ENCODE measurements at places on chromosomes 7 and 10.

GRCh38 chr10:59271160-59271559, 91.2 kb downstream of the FAM13C start:
- DNase-seq, result peak; percentile 30

DNA sequence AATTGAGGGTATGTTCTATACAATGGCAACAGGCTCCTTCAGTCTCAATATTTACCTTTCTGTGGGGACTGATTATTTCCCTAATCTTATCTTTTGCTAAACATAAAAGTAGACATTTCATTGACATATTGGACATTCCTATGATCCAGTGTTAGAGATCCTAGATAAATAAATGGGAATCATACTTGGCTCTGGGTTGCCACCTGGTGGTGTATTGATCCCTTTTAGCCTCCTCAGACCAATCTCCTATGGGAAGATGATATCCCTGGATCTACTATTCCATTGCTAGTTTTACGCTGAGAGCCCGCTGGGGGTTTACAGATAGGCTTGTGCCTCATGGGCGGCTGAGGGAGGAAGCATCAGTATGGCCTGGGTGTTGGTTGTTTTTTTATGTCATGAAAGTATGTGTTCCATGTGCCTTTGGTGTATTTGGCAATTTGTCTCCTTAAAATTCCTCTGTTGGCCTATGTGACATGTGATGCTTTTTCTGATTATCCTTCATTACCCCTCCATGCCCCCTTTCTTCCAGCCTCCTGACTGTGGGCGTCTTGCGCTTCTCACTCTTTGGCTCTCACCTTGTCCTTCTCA, 18.8 kb downstream of the CELF2 start:
- peak; percentile 51 for DNase-seq

DNA sequence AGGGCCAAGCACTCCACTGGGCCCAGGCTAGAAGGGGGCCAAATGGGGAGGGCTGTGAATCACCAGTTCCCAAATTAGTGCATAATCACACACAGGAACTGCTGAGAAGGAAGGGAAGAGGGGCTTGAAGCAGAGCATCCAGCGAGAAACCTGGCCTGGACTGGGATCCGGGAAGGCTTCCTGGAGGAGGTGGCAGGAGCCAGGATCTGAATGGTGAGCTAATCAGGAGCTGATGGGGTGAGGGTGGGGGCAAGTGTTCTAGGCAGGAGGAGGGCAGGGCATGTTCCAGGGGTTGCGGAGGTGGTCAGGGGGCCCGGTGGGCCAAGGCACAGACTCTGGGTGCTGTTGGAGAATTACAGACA, 12.6 kb downstream of the PWWP2B start:
- no peak for DNase-seq

DNA sequence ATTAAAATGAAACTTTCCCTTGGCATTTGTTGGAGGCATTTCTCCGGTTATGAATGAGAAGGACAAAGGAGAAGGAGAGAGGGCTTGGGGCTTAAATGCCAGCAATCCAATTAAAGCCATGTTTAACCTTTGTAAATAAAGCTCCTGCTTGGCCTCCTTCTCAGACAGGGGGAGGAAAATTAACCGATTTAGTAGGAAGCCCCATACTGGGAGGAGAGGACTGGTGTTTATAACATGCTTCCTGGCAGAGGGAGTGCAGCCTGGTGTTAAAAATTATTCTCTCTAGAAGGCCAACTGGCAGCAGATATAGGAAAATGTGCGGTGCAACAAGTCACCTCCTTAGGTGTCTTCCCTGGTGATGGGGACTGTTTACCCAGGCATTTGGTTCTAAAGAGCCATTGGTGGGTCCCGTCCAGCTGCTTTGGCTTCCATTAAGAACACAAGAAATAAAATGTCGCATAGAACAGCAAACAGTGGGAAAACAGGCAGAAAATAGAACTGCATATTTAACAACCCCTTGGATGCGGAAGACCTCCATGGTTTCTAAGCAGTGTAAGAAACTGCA, 846.5 kb downstream of the TYW1 start:
- DNase-seq, result peak; percentile 16

DNA sequence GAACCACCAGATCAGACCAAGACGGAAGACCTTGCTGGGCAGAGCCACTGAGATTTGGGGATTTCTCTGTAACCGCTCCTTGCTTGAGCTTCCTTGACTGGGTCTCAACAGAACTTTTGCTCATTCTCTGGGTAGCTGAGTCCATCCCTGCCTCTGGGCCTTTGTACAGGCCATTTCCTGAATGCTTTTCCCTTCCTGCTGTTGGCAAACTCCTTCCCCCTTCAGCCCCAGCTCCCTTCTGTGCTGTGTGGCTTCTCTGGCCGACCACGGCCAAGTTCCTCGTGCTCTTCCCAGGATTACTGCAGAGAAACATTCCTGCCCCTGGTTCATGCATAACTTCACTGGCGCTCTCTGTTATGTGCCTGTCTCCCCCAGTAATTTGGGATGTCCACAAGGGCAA, 150.5 kb upstream of the GPR26 start:
- no peak for DNase-seq

DNA sequence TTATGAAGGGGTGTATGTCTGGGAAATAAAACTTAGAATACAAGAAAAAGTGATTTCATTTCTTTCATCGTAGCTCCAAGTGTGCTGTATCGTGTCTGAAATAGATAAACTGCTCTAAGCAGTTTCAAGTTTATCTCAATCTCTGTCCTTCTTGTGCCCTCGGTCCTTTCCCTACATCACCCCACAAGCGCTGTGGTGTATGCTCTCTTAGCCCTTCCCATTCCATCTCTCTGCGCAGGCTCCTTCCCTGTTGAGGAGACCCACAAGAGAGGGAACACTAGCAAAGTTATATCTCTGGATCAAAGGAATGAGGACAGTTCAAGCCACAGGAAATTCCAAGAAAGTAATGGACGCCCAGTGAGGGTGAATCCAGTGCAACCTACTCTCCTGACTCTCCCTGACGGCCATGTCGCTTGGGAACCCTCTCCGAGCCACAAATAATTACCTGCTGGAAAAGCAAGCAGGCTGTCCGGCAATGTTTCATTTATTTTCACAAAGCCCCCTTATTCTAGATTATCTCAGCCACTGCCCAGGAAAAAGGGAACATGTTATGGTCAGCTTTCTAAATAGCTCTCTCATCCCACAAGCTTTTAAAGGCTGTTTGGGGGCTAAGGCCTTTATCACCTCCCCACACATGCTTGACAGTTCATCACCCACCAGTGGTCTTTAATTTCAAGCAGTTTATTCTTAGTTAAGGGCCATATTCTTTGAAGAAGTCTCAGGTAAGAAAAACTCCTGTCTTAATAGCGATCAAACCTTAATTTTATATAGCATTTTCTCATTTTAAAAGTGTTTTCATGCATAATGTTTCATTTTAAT, 34.8 kb downstream of the LRRC4 start:
- DNase-seq, result no peak

- DNase-seq, result no peak
Observed at GRCh38 chr7:33089142-33089541, 20.1 kb downstream of the RP9 start.
